ENCODE measurements at places on chromosomes 2 and 18.

GRCh38 chr18:7592305-7593071 is 25.4 kb downstream of the PTPRM start:
- no peak for DNase-seq

- no peak for DNase-seq
These were observed 52.2 kb downstream of the NXPH2 start for GRCh38 chr2:138727956-138728355.

- no peak for DNase-seq
These were observed 5.5 kb downstream of the ATP6V1B1 start for GRCh38 chr2:70941186-70941585.

DNA sequence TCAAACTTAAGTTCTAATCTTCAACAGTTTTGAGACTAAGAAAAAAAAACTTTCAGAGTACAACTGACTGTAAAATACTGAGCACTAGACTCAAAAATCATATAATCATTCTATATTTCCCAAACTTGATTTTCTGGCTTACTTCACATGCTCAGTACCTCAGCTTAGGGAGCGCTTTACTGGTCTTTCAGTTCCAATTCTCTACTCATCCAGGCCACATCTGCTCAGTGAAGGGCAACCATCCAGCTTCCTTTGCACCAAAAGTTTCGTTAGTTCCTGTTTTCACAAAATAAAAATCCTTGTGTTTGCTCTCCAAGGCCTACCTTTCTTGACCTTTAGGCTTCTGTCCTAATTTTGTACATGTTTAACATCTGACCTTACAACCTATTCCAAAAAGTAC is 287.6 kb upstream of the LRRTM1 start:
- DNase-seq: no peak

- DNase-seq: no peak
These were observed 35.3 kb downstream of the NCKAP5 start for GRCh38 chr2:133532919-133533318.

DNA sequence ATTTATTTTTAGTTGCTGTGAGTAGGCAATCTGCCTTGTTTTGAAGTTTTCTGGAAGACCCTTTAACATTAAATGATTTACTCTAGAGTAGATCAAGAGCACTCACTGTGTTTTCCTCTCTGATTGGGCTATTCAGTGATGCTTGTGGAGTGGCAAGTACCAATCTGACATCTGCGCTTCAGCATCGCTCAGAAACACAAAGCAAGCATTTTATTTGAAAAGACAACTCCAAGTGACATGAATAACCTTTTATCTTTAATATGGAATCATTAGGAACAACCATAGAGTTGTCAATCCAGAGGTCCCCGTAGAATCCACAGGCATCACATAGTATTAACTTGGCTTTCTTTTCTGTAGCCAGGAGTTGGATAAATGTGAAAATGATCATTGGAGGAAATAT is 114.7 kb downstream of the CPS1 start:
- DNase-seq: no peak

DNA sequence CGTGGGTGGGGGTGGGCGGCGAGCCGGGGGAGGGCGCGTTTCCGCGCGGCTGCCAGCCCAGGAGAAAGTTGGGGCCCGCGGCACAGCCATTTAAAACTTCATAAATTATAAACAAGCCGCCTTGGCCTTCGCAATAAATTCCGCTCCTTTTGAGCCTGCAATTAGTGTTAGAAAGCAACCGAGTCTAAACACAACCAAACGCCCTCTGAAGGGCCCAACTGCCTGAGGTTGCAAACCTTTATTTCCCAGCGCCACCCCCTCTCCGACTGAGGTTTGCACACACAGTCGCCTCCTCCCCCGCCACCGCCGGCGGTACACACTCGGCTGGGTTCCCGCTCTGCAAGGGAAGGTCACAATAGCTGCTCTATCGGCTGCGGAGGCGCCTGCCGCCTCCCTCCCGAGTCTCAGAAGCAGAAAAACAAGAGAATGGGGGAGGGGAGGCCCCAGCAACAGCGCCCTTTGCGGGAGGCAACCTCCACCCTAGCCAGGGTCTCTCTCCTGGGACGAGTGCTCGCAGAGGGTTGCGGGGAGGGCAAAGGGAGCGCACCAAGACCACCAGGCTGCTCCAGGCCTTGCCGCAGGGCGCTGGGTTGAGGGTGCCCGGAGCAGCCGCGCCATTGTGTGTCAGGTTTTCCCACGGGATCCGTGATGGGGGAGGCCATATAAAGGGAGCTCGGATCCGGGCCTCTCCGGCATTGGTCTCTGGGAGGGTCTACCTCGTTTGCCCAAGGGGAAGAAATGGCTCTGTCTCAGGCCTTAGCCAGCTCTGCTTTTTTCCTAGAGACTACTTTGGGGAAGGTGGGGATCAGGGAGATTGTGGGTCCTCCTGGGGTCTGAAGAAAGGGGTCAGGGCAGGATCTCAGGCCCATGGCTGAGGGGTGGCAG is 13.4 kb upstream of the HOXD1 start:
- DNase-seq: no peak

GRCh38 chr2:193907561-193907960 is 1712.8 kb upstream of the TMEFF2 start:
- DNase-seq: no peak

GRCh38 chr2:145593991-145594614 is 1074.2 kb upstream of the ZEB2 start:
- peak; percentile 51 for DNase-seq

- DNase-seq: no peak
These were observed 15.3 kb upstream of the LOXHD1 start for GRCh38 chr18:46672062-46672970.

GRCh38 chr2:64213532-64214275 is 69.5 kb upstream of the PELI1 start:
- DNase-seq: no peak

- DNase-seq: no peak
These were observed 62.2 kb downstream of the EDAR start for GRCh38 chr2:108926561-108927380.

DNA sequence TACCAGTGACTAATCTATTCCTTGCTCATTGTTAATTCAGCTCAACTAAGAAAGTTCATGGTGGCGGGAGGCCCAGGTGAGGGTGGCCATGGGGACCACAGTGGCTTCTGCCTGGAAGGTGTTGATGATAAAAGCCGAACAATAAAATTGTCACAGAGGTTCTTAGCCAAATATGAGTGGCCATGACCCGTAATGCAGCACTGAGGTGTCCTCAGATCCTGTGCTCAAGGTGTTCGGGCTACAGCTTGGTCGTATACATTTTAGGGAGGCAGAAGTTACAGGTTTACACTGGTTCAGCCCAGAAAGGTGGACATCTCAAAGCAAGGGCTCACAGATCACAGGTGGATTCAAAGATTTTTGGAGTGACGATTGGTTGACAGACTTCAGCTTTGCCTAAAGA is 98.5 kb upstream of the SNTG2 start:
- DNase-seq: no peak

DNA sequence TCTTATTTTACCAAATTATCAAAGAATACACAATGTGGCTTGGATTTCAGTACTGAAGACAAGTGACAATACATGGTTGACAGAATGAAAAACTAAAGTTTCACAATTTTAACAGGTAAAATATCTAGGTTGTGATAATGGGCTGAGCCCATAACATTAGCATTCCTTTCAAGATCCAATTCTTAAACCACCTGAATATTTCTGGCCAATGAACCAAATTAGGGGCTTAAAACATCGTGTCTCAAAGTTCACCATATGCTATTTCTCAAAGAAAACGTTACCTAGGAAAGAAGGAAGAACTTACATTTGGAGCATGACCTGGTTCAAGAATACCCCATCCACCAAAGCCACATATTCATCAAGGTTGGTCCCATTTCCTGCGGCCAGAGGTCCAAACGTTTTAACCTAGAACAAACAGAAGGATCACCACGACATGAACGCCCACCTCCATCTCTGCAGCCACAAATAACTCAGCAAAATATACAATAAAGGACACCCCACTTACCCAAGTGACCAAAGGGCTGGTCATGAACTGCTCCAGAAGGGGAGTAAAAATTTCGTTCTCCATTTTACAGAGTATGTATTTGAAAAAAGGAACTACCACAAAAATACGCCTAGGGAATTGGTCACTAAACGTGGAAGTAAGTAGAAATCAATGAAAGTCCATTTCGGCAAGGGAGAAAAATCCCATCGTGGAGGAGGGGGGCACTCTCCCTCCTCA is 984 bp downstream of the CCDC88A start:
- DNase-seq: no peak

GRCh38 chr18:79599441-79599931 is 80.1 kb upstream of the CTDP1 start:
- peak; percentile 73 for DNase-seq

DNA sequence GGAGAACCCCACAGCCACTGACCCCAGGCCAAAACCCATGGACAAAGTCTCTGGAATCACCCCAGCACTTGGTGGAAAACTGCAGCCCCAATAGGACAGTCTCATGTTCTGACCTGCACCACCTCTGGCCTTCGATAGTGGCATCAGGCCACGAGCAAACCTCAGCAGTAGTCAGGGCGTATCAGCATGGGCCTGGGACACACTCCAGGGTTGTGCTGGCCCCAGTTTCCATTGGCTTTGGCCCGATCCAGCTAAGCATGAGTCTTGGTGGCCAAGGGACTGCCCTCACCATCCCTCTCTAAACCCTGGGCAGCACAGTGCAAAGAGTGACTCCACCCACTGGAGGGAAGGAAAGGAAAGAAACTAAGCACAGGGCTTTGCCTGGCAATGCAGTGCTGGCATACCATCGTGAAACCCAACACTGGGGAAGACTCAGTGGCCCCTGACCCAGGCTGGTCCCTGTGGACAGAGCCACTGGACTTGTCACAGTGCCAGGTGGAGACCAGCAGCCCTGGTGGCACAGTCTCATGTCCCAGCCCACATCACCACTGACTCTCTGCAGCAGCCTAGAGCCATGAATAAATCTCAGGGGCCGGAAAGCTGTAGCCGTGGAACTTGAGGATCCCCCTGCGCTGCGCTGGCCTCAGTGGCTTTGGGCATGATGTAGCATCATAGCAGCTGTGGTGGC is 46.3 kb downstream of the ZNF519 start:
- DNase-seq: no peak

DNA sequence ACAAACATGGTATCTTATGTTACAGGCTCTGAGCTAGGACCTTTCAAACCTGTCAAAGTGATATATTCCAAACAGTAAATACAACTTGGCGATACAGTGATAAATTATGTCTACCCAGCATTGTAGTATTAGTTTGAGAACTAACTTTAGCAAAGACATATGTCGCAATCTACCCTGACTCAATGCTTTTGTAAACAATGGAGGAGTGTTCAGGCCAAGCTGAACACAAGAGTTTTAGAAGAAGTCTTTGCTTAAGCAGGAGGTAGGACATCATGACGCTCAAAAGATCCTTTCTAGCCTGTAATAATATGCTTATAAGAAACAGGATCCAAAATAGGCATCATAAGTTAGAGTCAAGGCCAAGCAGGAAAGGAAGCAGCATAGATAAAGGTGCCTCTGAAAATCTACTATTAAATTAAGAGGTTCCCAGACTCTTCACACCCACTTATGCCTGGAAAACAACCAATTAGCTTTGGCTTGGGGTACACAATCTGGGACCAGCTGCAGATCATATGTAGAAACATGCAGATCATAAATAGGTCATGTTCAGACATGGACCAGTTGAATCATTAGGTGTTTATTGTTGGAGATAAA is 132.5 kb downstream of the CSRNP3 start:
- DNase-seq: no peak

- DNase-seq: peak; percentile 11
These were observed 618 bp downstream of the POLR2D start for GRCh38 chr2:127857265-127857808.

DNA sequence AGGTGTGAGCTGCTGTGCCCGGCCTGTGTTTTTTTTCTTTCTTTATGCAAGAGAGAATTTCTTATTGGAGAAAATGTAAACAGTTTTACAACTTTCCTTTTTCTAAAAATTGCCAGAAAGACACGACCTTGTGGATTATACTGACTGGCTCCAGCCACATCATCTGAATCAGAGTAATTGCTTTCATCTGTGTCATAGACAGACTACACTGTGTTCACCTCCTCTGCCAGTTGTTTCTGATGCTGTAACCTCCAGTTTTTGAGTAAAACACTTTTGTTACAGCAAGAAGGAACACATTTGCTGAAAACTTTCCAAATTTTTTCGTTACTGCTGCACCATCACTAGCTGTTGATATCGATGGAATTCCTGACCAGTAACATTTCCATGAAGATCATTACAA is 43.9 kb upstream of the PLEKHM3 start:
- DNase-seq: no peak

GRCh38 chr2:111049792-111050640 is 70.7 kb upstream of the BCL2L11 start:
- peak; percentile 39 for DNase-seq

GRCh38 chr2:237290261-237290660 is 123.7 kb downstream of the COL6A3 start:
- no peak for DNase-seq

- no peak for DNase-seq
These were observed 110.2 kb upstream of the TRIB2 start for GRCh38 chr2:12606472-12607000.

DNA sequence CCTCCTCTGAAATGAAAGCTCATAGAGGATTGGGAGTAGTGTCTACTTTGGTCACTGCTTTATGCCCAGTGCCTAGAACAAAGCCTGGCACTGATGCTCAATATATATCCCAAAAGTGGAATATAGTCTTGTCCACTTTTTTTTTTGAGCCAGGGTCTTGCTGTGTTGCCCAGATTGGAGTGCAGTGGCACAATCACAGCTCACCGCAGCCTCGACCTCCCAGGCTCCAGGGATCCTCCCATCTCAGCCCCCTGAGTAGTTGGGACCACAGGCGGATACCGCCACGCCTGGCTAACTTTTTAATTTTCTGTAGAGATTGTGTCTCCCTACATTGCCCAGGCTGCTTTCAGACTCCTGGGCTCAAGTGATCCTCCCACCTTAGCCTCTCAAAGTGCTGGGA is 3.8 kb downstream of the FKBP7 start:
- DNase-seq: no peak

DNA sequence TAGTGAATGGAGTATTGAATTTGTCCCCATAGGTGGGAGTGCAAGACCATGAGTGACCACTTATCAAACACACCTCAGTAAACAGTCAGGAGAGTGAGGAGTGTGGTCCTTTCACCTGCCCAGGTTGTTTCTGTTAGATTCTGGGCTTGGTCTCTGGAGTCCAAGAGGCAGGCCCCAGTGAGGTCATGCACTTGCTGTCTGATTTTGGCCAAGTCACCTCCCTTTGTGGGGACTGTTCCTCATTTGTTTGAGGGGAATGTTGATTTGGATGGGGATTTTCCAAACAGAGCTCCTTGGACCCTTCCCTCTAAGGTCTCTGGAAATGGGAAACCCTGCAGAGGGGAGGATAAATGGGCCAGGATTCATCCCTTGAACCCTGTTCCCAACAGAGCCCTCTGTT is 7.3 kb downstream of the IL1RN start:
- no peak for DNase-seq

- no peak for DNase-seq
These were observed 232.3 kb downstream of the DYM start for GRCh38 chr18:49228187-49228586.

GRCh38 chr18:59005262-59005661 is 134.4 kb upstream of the SEC11C start:
- peak; percentile 58 for DNase-seq

GRCh38 chr2:156327835-156328695 is 4.5 kb downstream of the NR4A2 start:
- no peak for DNase-seq

All from PC-9 (cell line).